ENCODE measurements at places on chromosomes 11 and 22.

DNA sequence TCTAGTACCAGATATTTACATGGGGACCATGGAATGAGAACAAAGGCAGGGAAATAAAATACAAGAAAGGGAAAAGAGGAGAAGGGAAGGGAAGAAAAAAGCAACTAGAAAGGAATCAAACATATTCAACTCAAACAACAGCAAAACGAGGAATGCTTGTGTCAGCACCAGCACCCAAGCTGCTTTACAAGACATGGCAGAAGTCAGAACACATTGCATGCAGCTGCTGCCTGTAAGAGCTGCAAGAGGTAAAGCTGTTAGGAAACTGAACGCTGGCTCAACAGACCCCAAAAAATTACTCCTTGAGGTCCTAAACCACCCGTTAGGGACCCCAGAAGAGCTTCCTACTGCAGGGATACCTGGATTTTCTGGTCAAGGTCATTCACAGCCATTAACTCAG, 296.9 kb downstream of the OPCML start:
- no peak for DNase-seq

GRCh38 chr22:33073989-33074418, 15.8 kb upstream of the SYN3 start:
- DNase-seq: no peak

- no peak for DNase-seq
These were observed 20.5 kb downstream of the EPS8L2 start for GRCh38 chr11:726278-727220.

GRCh38 chr11:74670171-74670570, 61.1 kb downstream of the CHRDL2 start:
- DNase-seq: no peak

DNA sequence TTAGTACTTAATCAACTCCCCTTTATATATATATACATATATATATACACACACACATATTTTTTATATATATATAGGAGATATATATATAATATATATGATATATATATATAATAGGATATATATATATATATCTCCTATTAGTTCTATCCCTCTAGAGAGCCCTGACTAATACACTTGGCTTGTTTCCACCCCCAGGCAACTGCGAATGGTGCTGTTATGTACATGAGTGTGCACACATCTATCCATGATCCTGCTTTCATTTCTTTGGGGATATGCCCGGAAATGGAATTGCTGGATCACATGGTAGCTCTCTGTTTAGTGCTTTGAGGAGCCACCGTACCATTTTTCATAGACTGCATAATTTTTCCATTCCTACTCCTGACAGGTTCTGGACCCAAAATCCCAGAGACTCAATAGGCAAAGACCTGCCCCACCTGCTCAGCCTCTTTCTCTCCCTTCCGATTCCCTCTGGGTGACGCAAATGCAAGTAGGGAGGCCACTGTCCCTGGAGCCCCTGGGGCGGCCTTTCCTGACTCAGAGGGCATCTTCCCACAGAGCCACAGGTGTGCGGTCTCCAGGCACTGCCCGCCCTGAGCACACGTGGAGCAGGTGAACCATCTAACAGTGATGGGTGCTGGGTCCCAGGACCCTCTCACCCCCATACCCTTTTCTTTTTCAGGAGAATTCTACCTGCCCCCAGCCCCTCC, 12.0 kb downstream of the FGF3 start:
- no peak for DNase-seq

GRCh38 chr11:112322173-112322790, 61.6 kb upstream of the PLET1 start:
- no peak for DNase-seq

GRCh38 chr22:47589271-47590250, 827.1 kb downstream of the TBC1D22A start:
- no peak for DNase-seq

GRCh38 chr11:43419460-43419859, 60.7 kb downstream of the TTC17 start:
- DNase-seq: no peak

DNA sequence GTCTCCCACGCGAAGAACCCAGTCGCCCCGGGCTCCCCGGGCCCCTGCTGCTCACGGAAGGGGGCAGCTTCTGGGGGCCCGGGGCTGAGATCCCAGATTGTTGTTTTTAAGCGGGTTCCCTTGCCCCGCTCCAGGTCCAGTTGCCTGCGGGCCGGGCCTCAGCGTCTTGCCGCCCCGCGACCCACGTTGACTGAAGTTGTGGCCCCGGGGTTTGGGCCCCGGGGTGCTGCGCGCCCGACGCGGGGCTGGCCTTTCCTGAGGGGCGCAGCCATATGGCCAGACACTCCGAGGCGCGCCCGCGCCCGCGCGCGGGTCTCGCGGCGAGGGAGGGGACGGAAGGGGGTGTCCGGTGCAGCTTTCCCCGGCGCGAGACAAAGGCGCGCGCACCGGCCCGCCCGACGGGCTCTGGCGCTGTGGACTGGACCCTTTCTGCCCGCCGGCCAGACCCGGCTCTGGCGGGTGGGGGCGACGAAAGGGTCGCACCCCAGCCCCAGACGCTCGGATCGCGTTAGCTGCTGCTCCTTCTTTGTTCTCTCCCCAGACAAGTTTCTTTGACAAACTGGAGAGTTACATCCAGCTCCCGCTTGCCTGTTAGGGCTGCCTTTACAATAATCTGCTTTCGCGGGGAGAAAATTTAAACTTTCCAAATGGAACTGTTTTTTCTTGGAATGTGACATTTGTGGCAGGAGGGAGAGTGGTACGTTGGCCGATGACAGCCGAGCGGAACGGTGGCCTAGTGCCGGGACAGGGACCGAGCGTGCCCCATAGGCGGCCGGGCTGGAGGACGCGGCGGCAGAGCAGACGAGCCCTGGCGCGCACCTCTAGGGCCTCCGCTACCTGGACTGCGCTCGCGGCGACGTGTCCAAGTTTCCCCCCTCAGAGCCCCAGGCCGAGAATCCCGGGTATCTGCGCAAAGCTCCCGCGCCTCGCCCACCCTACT, 716 bp downstream of the AMOTL1 start:
- DNase-seq: no peak

DNA sequence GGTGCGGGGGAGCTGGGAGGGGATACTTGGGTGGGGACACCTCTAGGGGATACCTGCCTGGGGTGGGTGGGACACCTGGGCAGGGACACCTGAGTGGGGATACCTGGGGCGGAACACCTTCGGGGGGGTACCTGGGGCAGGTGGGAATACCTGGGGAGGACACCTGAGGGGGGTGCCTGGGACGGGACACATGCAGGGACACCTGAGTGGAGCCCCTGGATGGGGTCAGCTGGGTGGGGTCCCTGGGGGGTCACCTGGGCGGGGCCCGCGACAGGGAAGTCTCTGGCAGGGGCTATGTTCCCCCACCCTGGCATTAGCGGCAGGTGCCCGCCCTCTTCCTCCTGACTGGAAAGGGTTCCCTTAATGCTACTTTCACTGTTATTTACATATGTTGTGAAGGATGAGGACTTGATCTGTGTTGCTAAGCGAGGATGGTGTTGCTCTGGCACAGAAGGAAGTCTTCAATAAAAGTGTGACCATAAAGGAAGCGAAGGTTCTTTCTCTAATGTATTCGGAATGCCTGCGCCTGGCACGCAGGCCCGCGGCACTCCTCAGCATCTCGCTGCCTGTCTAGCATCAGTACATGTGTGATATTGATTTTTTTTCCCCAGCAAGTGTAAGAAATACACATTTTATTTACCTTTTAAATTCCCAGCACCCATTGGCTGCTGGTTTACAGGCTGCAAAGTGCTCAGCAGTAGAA, 801.7 kb downstream of the BRD1 start:
- no peak for DNase-seq

DNA sequence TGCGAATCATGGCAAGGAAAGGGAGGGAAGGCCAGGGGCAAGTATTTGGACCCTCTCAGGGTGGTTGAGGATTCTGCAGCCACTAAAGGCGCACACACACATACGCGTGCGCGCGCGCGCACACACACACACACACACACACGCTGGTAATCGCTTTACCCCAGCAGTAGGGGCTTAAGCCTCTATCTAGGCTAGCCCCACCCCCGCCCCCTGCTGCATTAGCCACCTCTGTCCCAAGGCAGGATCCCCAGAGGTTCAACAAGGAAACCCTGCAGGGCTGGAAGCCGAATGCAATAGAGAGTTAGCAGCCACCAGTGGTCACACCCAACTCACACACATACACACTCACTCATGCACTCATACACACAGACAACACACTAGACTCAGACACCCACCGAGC, 28.6 kb upstream of the ELFN2 start:
- no peak for DNase-seq

GRCh38 chr11:128135451-128135850, 451.9 kb downstream of the ETS1 start:
- DNase-seq: no peak

DNA sequence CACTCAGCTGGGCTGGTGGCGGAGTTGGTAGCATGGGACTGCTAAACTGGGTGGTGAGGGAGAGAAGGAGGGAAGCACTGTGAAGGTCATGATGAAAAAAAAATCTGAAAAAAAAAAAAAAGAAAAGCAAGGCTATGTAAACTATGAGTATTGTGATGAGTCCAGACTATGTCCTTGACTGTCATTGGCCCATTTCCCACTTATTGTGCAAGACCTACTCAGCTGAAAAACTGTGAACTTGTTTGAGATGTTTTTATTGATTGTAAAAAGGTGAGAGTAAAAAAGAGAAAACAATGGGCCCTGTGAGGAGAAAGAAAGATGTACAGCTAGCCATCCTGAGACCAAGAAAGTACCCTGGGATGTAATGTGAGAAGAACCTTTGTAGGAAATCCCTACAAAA, 798.4 kb upstream of the TENM4 start:
- DNase-seq: no peak

DNA sequence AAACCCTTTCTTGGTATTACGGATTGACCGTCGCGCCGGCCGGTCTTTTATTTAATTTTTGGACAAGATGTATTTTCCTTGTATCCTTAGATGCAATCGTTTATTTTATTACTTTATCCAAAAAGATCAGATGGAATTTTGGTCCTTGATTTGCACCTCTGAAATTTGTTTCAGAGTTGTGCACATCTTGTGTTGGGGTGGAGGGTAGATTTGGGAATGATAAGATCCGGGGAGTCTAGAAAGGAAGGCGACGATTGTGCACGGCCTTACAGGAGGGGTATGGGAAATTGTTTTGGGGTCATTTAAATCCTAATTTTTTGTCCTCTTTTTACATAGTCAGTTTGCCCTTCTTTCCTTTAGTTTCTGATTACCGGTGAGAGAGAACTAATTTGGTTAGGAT, 1.4 kb downstream of the KDM2A start:
- no peak for DNase-seq

DNA sequence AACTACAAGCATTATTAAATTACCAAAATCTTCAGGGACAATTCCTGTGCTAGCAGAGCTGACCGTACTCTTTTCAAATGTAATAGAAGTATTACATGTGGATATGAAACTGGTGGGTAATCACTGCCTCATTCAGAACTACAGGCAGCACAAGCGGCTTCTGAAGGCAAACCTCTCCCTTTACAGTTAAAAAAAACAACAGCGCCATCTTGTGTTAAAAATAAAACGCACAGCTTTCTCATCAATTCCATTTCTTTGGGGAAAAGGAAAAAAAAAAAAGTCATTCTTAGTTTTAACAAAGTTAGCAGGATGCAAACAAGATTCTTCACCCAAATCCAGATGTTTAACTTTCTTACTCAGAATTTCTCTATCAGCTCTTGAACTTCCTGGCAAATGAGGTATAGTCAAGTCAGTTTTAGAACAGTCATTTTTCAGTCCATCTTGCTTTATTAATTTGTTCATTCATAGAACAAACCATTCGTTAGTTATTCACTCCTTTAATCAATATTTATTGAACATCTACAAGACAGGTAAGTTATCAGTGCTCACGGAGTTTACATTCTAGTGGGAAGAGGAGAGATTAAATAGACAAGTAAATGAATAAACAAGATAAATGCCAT, 331.8 kb upstream of the MPPED2 start:
- no peak for DNase-seq

GRCh38 chr11:27287205-27287604, 75.8 kb downstream of the CCDC34 start:
- DNase-seq: no peak

DNA sequence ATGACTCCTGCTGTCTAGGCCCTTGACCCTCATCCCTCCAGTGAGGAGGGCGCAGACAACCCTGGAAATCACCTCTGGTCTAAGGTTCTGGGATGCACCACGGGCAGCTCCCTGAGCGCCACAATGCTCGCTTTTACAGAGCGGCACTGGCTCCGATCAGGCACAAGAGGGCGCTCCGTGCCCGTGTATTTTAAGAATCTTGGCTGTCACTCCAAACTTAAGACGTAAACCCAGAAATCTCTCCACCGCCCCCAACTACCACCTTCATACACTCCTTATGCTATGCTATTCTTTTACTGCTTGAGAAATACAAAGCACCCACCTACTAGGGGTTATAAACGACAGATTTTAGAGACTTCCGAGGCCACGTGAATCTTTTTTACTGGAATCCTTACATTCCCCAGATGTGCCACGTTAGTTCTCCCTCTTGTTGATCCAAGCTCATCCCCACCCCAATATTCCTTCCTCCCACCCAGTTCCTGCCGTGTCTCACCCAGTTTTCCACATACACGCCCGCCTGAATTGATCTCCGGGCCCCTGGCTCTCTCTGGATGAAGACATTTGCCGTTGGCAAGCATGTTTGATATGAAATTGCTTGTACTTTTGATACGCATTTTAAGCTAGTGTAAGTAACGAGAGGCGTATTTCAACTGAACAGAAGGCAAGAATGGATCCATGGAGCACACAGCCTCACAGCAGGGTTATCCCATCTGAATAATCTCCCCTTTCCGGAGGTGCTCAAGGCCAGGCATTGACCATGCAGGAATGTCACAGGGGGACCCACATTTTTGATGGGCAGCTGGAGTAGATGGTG, 453.5 kb downstream of the OPCML start:
- DNase-seq: no peak

- DNase-seq: no peak
These were observed 33.0 kb upstream of the RIC3 start for GRCh38 chr11:8201644-8202365.

DNA sequence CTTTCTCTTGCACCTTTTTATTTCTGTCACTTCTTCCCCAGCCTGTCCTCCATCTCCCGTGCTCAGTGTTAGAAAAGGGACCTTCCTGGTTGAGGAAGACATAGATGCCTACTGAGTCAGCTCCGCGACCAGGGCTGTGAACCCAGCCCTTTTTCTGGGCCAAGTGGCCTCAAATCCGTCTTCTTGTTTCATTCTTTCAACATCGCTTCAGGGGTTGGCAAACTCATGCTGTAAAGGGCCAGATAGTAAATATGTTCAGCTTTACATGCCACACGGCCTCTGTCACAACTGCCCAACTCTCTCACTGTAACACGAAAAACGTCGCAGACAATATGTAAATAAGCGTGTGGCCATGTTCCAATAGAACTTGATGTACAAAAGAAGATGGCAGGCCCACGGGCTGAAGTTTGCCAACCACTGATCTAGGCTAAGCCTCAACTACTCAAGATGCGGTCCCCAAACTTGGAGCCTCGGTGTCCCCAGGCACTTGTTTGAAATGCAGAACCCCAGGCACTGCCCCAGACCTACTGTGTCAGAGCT, 338.4 kb downstream of the MN1 start:
- DNase-seq: no peak

GRCh38 chr11:70556884-70557741, 158.8 kb downstream of the CTTN start:
- DNase-seq: peak; percentile 59

Measured in T1000 (cell line).